ENCODE measurements at places on chromosomes 7 and 10. TPM values are rescaled to one million over a fixed set of nuclear protein-coding genes. Genes with fewer than 3 reads are reported as not detected.
A peak's percentile ranks its signal among the peaks of the same experiment; 100 is the strongest.

DNA sequence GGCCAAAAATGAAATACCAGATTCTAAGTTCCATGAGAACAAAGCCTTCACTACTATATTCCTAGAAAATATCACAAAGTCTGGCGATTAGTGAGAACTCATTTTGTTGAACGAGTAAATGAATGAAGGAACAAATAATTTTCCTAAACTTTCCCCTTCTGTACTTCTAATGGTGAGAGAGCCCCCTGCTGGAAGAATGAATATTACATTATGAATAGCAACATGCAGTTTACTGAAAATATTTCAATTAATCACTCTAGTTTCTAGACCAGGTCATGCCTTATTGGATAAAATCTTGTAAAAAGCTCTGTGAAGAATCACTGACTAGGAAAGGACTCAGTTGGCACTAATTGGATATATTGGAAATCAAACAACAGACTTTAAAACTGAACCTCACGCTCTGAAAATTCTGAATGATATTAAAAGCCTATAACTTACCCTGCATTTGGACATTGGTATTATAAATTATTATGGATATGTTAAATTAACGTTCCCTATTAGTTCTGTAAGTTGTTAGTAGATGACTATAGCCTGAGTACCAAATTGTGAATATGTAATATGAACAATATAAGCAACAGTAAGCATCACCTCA is 32.4 kb upstream of the MTPN start:
- DNase-seq = peak; percentile 66

GRCh38 chr7:114062810-114063209 is 144.0 kb upstream of the PPP1R3A start:
- no peak for DNase-seq

DNA sequence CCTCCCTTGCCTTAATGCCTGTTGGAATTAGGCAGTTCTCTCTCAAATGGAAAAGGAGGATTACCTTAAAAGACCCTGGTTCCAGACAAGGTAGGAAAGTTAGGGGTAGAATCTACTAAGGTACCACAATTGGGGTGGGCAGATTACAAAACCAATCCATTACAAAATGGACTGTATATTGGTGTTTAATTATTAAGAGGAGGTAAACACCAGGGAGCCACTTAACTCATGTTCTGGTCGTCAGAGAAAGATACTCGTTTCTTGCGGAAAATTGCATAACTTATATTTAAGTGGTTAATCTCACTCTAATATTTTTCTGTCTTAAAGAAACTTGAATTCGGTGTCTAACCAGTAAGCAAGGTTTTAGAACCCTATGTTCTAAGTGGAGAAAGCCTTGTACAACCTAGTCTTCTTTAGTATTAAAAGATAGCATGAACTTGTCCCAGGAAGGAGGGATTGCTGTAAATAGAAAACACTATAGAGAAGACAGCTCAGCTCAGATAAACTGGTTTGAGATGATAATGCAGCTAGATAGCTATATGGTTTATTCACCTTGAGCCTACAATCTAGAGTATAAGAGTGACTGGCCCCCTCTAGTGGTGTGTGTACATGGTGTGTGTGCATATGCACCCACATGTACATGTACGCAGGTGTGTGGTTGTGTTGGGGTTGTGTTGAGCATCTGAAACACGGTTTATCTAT is 58.0 kb upstream of the STRIP2 start:
- DNase-seq = peak; percentile 61

GRCh38 chr7:1536455-1536742 is 5.9 kb downstream of the MAFK start:
- no peak for DNase-seq

- DNase-seq = peak; percentile 54
These were observed 110.2 kb upstream of the DPP6 start for GRCh38 chr7:153942036-153942435.

Gene CDNF
- 0.49 TPM for total RNA-seq

GRCh38 chr10:3964516-3964915 is 179.5 kb upstream of the KLF6 start:
- no peak for DNase-seq

- DNase-seq = no peak
These were observed 1119.8 kb upstream of the LRRTM3 start for GRCh38 chr10:65805993-65806392.

- no peak for DNase-seq
These were observed 40.4 kb downstream of the PIP4K2A start for GRCh38 chr10:22673785-22674572.

DNA sequence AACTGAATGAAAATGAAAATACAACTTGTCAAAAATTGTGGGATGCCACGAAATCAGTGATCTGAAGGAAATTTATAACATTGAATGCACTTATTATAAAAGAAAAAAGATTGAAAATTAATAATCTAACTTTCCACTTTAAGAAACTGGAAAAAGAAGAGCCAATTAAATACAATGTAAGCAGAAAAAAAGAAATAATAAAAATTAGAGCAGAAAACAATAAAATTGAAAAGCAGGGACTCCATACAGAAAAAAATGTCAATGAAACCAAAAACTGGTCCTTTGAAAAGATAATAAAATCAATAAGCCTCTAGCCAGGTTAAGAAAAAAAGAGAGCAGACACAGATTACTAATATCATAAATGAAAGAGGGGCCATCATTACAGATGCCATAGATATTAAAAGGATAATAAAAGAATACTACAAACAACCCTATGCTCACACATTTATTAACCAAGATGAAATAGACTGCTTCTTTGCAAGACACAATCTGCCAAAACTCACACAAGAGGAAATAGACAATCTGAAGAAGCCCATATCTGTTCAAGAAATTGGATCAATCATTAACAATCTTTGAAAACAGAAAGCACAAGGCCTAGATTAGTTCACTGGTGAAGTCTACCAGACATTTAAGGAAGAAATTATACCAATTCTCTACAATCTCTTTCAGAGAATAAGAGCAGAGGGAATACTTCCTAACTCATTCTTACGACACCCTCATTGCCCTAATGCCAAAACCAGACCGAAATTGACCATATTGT is 233.8 kb upstream of the NEBL start:
- DNase-seq = no peak

- DNase-seq = no peak
These were observed 83.4 kb upstream of the TMEM248 start for GRCh38 chr7:66837661-66838060.

Gene GNGT1
- not detected for total RNA-seq

Data from G401 (cell line).